ENCODE measurements at places on chromosomes 12 and 14.

DNA sequence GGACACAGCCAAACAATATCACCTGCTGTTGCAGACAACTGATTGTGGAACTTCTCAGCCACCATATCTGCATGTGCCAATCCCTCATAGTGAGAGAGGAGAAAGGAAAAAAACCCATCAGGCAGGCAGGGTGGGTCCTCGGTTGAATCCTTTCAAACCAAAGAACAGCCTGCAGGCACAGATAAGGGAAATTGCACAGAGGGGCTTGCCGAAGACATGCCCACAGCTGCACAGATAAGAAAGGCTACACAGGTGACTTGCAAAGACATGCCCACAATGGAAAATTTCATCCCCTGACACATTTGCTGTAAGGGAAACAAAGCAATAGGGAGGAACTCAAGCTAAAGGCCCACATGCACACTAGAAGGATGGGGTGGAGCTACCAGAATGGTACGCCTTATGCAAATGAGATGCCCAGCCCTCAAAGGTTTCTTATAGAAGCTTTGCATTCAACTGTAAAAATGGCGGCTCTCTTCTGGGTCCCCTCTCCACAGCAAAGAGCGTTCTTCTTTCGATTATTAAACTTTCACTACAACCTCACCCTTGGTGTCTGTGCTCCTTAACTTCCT, 170.0 kb upstream of the TMPO start:
- DNase-seq, result no peak

DNA sequence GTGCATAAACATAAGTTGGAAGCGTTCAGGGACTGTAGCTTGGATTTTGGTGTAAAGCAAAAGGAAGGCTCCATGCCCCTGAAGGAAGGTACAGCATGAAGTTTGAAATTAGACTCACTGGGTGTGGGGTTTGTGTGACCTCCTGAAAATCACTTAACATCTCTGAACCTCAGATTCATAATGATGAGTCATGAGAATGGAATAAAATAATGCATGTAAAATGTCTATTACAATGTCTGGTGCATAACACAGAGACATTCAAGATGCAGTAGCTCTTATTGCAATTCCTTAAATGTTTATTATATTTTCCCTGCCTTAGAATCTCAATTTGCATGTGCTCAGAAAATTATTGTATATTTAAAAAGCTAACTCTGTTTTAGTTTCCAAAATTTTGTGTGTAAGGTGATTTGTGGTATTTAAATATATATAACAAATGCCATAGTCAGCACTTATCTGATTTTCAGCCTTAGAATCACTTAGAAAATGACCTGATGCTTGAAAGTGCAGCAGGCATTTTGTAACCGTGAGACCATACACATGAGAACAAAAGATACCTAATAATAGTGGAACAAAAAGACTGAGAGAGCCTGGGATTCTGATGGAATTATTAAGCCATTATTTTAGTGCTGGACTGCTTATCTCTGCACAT, 66.3 kb downstream of the E2F7 start:
- DNase-seq, result no peak

- no peak for DNase-seq
These were observed 15.2 kb upstream of the EAPP start for GRCh38 chr14:34554540-34555250.

- DNase-seq, result no peak
These were observed 158.6 kb downstream of the MON2 start for GRCh38 chr12:62625228-62625627.

DNA sequence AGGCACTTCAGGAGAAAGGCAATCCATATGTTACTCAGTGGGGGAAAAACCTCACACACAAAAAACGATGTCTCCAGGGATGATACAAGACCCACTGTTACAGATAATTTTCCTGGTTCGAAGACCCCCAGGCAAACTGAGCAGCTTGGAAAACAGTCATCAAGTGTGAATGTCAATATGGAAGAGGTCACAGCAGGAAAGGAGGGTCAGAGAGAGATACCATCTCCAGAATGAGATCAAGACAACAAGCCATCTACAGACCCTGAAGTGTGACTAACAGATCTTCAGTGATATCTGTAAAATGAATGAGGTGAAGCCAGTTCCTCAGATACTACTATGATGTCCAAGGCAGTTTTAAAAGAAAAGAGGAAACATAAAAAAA, 28.6 kb downstream of the GNS start:
- no peak for DNase-seq

DNA sequence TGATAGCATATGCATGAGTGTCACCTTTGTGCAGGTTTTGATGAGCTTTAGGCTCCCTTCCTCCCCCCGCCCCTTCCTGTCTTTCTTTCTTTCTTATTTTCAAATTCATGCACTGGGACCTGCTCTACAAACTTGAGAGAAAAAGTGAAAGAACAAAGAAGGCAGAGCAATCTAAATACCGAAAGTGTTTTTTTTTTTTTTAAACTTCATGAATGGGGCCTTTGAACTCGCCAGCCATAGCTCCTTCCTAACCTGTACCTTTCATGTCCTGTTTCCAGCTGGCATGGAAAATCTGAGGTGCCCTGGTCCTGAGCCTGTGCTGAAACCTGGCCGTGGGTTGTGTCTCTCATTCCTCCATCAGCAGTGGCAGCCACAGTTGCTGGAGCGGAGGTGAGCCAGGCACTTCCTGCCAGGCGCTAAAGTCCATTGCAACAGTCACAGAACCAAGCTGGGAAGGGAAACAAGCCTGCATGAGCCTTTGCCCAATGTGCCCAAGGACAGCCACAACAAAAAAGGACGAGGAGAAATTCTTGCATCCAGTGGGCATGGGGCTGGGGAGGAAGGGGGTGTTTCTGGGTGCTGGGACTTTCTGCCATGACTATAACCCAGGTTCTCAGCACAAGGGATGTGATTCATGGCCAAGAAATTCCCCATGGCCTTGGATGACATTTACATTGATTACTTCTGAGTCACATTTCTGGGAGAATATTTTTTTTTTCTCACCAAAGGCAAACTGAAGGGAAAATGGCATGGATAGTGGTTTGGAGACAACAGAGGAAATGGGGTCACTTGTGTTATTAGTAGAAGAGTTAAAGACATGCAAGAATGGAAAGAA, 102.7 kb downstream of the TMEM30B start:
- no peak for DNase-seq

GRCh38 chr12:69056743-69057515, 124.0 kb upstream of the CPM start:
- DNase-seq, result no peak

DNA sequence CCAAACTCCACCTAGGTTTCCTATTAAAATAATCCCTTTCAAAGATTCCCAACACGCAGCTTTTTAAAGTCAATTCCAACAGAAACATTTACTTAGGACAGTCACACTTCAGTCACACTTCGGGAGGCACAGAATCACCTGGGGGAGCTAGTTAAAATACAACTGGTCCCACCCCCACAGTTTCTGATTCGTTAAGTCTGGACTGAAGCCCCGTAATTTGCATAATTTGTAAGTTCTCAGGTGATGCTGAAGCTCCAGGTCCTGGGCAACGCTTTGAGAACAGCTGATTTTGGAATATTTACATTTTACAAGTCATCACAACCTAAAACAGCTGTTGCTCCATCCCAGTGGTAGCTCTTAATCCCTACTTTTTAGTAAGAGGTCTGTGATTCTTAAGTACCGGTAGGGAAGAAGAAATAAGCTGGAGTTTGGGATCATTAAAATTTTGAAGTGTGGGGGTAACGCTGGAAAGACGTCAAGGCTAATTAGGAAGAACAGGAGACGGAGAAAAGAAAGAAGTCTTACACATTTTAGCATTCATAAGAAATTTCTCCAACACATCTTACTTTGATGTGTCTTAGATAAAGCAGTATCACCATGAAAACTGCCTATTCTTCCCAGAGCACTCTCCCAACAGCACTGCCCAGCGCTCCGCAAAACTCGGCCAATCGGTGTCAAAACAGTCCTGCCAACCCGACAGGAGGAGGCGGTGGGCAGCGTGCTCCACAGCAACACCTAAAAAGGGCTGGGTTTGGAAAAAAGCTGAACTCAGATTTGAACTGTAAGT, 1.1 kb downstream of the IPO8 start:
- no peak for DNase-seq

GRCh38 chr12:123839826-123840225, 77.7 kb downstream of the DNAH10 start:
- no peak for DNase-seq

DNA sequence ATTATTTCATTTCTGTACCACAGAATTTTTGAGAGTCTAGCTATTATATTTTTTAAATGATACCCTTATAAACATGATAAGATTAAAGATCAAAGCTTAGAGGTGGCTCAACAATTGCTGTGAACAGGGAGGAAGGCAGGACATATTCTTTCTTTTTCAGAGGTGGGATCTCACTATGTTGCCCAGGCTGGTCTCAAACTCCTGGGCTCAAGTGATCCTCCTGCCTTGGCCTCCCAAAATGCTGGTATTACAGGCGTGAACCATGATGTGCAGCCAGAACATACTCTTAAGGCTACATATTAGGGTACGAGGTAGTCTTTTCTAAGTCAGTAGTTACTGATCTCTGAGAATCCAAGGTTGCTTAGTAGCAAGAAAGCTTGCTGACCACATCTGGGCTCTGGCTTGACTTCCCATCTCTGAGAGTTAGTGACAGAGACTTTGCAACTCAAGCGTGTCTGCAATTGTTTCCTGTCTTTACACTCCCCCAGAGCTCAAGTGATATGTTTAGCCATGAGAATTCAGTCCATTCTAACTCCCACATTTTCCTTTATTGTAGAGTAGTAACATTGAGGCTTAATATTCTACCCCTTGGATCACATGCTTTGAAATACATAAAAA, 8.6 kb downstream of the RAB5B start:
- DNase-seq, result peak; percentile 36

- DNase-seq, result no peak
These were observed 1.9 kb downstream of the ETV6 start for GRCh38 chr12:11651381-11651780.

GRCh38 chr12:79454338-79454843, 236.4 kb downstream of the PAWR start:
- no peak for DNase-seq

- DNase-seq, result no peak
These were observed 627 bp downstream of the CPM start for GRCh38 chr12:68932128-68932960.

DNA sequence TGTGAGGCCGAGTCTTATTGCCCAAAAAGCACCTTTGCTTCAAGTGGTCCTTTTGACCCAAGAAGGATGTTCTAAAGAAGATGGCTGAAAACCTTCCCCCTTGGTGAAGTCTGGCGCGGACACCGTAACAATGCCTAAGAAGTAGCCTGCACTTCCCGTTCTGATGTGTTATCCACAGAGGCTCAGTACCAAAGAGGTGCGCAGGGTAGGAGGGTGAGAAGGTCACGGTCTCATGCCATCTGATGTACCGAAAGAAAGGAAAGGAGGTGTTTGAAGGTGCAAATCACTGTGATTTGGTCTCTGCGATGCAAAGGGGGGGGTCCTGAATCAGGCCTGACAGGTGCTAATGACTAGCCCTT, 9.9 kb downstream of the PEBP1 start:
- no peak for DNase-seq

GRCh38 chr12:553216-554000, 93.7 kb downstream of the B4GALNT3 start:
- DNase-seq, result peak; percentile 61

- no peak for DNase-seq
These were observed 959.6 kb upstream of the NOVA1 start for GRCh38 chr14:27557445-27557844.

- no peak for DNase-seq
These were observed 645 bp downstream of the JDP2 start for GRCh38 chr14:75428230-75429104.

- DNase-seq, result no peak
These were observed 37.9 kb downstream of the PELI2 start for GRCh38 chr14:56156096-56156495.

DNA sequence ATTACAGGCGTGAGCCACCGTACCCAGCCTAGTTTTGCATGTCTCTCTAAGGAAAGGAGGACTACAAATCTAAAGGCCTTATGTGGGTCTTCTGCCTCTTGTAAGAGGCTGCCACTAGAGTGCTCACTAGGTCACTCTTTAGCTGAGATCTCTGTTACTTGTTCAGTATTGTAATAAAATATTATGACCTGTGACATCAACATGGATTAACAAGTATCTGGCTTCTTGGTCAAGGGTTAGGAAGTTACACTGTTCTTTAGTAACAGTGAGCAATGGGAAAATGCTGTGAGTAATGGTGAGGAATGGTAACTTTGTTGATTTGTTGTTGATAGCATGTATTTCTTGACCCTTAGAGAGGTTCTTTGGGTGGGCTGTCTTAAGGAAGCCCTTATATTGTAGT, 50.5 kb downstream of the ERC1 start:
- no peak for DNase-seq

DNA sequence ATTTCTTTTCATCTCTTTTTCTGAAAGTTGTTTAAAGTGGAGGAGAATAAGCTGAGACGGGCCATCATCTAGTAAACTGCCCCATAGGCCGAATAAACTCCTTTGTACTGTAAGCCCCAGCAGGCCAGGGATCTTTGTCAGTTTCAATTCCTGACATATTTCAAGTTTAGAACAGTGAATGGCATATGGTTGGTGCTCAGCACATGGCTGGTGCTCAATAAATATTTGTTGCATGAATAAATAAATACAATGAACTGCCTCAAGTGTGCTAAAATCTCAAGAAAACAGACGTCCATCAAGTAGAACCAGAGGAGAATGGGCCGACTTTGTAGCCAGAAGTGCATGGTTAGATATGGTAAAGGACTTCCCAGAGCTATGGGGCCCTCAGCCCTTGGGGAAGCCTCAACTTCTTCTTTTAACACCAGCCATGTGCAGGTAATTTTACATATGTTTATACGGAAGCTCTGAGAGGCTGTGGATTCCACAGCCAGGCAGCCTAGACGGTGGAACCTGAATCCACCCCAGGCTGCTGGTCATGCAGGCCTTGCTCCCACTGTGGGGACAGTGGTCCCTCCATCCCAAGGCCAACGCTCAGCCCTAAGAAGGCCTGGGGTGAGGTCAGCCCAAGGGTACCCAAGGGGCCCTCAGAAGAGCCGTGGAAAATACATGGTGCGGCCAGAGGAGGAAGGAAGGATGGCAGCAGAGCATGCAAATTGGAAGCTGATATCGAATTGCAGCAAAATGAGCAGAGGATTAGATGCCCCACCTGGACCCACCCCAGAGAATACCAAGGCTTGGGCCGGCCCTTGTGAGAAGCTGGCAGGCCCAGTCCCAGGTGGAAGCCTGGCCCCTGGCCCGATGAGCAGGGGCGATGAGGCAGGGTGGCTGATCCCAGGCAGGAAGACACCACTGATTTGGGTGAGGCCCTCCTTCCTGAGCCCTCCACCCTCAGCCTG, 8.7 kb upstream of the AQP2 start:
- no peak for DNase-seq

All from GM18507 (cell line).